WERI-Rb-1 (cell line): ENCODE measurements at places on chromosomes 7 and 10.

DNA sequence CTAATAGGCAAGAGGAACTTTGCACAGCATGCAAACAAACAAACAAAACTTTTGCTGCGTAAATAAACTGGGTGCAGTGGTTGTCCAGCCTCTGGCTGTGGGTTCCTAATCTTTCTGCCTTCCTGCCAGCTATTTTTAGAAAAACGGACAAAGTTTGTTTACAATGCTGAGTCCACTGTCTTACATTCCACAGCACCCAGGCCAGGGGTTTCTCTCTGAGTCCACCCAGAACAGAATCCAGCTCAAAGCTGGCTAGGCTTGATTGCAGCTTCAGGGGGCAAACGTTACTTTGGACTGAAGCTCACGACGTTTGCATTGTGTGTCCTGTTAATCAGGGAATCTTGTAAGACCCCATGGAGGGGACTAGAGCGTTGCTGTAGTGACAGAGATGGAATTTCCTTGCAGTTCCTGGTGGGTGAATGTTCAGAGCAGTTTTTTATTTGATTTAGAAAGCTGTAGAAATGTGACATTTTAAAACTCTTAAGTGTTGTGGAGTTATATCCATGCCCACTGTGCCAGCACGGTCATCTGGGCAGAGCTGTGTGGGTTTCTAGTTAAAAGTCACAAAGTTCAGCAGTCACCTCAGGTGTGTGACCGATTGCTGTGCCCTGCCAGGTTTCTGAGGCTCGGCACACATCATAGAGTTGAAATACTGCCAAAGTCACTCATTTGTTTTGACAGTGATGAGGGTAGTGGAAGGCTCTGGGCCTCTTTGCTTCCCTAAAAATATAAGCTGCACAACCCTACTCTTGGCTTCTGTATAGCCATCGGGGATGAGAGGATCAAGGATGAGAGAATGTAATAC, 247.0 kb downstream of the STK31 start:
- DNase-seq = no peak

DNA sequence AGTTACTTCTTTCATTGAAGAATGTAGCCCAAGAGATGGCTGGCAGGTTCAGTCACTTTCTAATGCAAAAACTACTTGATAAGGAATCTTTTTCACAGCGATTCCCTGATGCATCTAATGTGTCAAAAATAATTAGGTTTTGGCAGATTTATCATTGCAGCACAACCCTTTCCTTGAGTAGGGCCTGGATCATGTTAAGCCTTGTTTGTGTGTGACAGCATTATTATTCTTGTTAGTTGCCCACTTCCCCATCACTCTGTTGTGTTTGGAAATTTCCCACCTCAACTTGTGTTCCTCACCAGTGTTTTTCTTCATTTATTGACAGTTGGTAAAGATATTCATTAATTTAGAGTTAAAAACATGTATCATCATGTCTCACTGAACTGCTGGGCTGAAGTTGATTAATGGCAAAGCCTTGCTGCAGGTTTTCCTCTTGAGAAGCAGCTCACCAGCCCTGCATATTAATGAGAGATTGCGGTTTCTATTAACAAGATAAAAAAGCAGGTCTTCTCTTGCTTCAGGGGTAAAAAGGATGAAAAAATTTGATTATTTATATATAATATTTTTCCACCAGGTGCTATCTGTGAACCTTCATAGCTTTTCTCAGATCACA, 233.3 kb upstream of the MDFIC start:
- no peak for DNase-seq

DNA sequence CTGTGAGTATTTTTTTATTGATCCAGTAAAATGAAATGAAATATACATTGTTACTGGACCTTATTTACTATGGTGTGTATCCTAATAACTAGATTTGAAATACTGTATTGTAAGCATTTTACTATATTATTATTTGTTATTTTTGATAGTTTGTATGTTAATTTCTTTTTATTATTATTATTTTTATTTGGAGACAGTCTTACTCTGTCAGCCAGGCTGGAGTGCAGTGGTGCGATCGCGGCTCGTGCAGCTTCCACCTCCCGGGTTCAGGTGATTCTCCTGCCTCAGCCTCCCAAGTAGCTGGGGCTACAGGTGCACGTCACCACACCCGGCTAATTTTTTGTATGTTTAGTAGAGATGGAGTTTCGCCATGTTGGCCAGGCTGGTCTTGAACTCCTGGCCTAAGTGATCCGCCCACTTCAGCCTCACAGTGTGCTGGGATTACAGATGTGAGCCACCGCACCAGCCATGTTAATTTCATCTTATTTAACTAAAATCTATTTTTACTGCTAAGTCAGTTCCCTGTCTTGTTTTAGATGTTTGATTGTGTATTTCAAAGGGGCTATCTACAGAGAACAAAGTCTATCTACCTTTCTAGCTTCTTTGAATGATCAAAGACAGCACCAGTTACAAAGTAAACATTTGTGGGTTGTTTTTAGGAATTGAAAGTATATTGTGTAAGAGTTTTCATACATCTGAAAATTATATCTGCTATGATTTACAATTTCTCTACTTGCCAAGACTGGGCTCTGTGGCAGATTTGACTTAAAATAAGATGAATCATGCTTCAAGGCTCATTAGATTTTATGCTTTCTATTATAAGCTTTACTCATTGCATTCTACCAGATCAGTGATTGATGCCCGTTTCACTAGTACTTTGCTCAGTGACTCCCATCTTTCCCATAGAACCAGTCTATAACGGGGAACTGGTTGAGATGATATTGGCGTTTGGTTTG, 41.6 kb downstream of the CDC123 start:
- no peak for DNase-seq

- no peak for DNase-seq
These were observed 39.5 kb downstream of the CNPY1 start for GRCh38 chr7:155506854-155507337.

- DNase-seq = no peak
These were observed 1.1 kb downstream of the SFMBT2 start for GRCh38 chr10:7409732-7410168.

DNA sequence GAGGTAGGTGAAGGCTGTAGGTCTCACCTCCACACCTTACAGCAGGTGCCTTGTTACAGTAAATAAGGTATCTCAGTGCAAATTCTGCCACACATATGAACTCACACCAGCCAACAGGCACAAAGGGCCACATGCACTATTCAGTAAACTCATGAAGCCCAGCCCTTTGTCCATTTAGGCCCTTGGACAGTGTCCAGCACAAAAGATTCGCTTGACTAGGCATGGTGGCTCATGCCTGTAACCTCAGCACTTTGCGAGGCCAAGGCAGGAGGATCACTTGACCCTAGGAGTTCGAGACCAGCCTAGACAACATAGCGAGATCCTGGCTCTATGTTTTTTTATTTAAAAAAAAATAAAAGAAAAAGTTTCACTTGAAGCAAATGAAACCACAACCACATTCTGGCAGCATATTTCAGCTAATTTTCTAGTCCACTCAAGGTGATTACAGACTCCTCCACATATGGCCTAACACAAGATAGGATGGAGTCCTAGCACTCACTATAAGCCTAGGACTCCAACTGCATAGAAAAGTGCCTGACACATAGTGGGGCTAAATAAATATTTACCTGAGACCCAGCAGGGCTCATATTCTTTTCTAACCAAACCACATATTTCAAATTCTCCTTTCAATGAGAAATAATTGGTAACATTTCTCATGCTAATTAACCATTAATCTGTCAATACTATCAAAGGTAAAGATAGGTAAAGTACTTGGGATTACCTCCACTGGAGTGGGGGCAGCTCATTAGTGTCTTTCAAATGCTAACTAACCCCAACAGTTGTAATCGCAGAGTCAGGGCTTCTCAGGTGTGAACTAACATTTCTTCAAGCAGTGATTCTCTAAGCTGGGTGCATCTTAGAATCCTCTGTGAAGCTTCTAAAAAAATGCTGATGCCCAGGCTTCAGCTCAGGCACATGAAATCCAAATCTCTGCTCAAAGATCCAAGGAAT, 4.5 kb upstream of the ANKRD1 start:
- DNase-seq = no peak

GRCh38 chr10:113958631-113959382, 84.9 kb upstream of the ADRB1 start:
- no peak for DNase-seq

- no peak for DNase-seq
These were observed 290.8 kb upstream of the PCDH15 start for GRCh38 chr10:55091691-55092328.

- DNase-seq = no peak
These were observed 56.4 kb downstream of the CYCS start for GRCh38 chr7:25068502-25069213.

- DNase-seq = no peak
These were observed 78.9 kb downstream of the MKI67 start for GRCh38 chr10:128047351-128047750.

DNA sequence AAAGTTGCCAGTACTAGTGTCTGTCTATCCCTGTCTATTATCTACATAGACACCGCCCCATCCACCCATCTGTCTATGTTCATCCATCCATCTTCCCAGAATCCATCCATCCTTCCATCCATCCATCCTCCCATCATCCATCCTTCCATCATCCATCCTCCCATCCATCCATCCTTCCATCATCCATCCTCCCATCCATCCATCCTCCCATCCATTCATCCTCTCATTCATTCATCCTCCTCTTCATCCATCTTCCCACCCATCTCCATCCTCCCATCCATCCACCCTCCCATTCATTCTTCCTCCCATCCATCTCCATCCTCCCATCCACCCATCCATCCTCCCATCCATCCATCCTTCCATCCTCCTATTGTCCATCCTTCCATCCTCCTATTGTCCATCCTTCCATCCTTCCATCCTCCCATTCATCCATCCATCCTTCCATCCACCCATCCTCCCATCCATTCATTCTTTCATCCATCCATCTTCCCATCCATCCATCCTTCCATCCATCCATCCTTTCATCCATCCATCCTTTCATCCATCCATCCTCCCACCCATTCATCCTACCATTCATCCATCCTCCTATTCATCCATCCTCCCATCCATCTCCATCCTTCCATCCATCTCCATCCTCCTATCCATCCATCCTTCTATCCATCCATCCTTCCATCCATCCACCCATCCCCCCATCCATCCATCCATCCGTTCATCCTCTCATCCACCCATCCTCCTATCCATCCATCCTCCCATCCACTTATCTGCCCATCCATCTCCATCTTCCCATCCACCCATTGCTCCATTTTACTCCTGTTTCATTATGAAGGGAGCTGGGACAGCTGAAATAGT, 14.7 kb upstream of the LEP start:
- no peak for DNase-seq
